ENCODE measurements at places on chromosomes 1 and 21.

GRCh38 chr1:3609016-3609768 is 2.1 kb downstream of the MEGF6 start:
- DNase-seq = no peak

- DNase-seq = no peak
These were observed 11.5 kb upstream of the LAPTM5 start for GRCh38 chr1:30768830-30769718.

DNA sequence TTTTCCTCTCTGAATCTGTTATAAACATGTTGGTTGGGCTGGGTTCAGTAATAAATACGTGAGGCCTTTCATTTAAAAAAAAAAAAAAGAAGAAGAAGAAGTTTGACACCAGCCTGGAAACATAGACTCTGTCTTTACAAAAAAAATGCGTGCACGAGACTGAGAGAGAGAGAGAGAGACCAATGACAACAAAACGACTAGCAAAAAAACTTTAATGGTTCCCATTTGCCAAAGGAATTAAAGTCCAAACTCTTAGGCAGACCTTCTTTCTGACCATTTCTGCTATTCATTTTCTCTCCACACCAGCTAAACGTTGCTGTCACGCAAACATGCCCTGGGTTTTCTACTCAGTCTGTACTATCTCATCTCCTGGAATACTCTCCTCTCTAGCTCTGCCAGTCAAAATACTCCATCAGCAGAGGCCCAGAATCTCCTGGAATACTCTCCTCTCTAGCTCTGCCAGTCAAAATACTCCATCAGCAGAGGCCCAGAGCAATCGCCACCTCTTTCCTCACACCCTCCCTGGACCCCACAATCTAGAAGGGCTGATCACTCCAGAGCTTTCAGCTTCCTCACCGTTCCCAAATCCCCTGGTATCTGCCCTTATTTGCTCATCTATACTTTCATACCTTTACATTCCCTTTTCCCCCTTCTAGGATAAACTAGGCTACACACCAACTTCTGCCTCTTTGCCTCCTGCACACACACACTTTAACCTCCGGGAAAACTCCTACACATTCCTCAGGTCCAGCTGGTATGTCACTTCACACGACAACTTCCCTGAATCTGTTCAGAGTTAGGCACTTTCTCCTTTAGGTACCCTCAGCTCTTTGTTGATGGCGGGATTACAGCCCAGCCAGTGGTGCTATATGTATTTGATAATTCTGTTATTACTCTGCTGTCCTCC is 100.0 kb downstream of the CDC7 start:
- DNase-seq = no peak

DNA sequence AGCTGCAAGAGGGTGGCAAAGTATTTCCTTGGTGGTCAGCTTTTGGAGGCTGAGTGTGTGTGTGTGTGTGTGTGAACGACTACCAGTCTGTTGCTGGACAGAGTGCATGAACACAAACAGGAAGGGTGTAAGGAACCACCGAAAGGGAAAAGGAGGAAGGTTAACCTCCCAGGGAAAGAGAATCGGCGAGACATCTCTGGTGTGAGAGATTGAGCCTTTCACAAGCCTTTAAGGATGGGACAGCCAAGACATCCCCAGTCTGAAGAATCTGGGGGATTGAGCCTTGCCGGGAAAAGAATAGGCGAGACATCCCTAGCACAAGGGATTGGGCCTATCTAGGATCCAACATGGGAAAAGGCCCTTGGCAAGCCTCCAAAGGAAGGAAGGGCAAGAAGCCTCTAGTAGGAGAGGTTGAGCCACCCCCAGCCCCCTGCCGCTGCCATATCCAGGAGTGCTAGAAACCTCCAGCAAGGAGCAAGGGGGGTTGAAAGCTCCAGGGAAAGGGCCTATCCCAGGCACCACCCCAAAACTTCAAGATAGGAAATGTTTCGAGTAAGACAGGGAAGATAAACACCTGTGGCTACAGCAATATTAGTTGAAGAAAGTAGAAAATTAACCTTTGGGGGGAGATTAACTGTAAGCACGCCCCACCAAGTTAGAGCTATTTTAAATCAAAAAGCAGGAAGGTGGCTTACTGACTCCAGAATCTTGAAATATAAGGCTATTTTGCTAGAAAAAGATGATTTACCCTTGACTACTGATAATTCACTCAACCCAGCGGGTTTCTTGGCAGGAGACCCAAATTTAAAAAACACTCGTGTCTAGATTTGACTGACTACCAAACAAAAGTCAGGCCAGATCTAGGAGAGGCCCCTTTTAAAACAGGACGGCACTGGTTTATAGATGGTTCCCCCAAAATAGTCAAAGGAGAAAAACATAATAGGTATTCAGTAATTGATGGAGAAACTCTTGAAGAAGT is 3.2 kb downstream of the TEX50 start:
- no peak for DNase-seq

- DNase-seq = no peak
These were observed 61.1 kb upstream of the GADD45A start for GRCh38 chr1:67623906-67624305.

GRCh38 chr1:213615226-213615916 is 372.4 kb upstream of the PROX1 start:
- DNase-seq = no peak

DNA sequence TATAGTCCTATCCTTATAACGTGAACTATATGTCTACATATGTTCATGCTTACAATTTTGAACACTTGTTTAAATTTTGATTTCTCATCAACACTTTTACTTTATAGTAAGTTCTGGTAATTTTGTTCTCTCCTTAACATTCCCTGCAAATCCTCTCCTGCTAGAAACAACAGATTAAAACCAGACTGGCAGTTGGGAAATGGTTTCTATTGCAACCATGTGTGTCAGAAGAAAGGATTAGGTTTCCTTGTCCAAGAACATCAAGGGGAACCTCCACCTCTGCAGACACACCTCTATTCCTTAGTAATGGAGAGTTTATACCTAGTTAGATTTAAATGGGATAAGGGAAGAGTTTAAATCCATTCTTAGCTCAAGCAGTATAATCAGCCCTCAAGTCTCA is 3.3 kb upstream of the WARS2 start:
- DNase-seq = no peak

- DNase-seq = no peak
These were observed 32.0 kb upstream of the EXO1 start for GRCh38 chr1:241816008-241816407.

DNA sequence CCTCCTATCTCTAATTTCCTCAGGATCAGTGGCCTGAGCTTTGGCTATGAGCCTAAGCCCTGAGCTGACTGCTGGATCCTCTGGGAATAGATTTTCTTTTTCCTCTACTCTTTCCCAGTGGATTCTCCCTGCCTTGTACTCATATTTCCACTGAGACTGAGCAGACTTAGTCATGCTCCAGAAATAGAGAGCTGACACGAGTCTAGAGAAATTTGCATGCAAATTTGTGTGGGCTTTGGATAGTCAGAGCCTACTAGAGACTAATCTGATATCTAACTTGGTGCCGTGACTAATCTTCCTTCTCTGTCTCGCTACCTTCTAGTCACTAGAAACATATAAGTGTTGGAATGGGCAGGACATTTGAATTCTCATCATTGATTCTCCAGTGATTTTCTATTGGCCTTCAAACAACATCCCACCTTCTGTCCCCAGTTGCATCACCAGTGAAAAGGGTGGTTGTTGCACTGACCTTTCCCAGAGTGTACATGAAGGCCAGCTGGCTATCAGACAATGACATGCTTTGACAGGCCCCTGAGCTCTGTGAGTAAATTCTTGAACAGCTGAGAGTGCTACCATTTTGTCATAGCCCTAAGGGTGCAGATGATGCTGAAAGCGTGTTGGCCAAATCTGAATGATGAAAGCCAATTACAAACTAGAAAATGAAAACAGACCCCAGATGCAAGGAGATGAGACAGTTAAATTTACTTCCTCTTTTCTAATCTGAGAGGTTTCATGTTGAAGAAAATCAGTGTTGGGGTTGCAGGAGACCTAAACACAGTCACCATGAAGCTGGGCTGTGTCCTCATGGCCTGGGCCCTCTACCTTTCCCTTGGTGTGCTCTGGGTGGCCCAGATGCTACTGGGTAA is at the start of gene FCRLA:
FCRLA (plus strand) TSS at position 748 of the 866 bp plus-strand sequence; CDS start at position 784, 36 bp downstream.
- DNase-seq = no peak

GRCh38 chr1:244353551-244354091 is 98.1 kb downstream of the ADSS2 start:
- peak; percentile 91 for DNase-seq

- DNase-seq = peak; percentile 95
These were observed at the start of gene NOL9 for GRCh38 chr1:6554031-6554906. TSS of gene NOL9 (minus strand) at chr1:6554513. CDS start at chr1:6554502, 11 bp downstream.

DNA sequence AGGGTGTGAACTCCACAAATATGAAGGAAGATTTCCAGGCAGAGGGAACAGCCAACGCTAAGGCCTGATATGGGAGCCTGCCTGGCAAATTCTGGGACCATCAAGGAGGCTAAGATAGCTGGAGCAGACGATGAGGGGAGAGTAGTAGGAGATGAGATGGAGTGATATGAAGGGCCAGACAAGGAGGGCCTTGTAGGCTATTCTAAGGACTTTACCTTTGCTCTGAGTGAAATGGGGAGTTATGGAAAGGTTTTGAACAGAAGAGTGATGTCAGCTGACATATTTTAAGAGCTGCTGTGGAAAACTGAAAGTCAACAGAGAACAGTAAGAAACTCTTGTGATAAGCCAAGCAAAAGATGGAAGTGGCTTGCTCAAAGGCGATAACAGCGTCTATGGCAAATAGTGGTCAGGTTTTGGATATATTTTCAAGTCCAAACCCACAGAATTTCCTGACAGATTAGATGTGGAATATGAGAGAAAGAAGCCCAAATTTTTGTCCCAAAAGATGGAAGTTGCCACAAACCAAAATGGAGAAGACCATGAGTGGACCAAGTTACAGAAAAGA is 2.1 kb upstream of the TP53BP2 start:
- no peak for DNase-seq

DNA sequence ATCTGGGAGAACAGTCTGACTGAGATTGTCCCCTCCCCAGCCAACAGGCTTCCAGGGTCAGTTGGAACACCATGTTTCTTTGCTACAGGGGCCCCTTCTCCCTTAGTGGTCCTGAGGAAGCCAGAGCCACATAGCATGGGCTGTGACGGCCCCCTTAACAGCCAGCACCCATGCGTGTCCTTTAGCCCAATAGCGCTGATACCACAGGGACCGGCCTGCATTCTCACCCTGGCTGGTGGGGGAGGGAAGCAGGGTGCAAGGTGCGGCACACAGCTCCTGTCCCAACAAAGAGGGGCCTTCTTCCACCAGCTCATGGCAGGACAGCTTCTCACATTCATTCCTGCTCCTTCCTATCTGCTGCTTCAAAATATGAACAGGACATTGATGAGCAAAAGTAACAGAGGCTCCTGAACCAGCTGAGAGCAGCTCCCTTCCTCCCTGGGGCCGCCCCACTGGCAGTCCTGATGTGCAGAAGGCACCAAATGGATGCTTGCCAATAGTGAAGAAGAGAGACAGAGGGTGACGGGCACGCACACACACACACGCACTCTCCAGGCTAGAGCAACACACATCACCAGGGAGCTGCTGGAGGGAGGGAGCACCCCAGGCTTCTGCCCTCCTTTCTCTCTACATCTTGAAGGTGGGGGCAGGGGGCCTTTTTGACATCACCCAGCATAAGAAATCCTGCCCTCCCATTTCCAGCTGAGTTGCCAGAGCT is 99.4 kb downstream of the CRYAA start:
- DNase-seq = no peak

- peak; percentile 96 for DNase-seq
These were observed at the start of gene SOX13 for GRCh38 chr1:204072931-204073836. TSS of gene SOX13 (plus strand) at chr1:204073115. CDS start at chr1:204112916, 39,801 bp downstream.

All from mesendoderm (in vitro differentiated cells).